ENCODE measurements at places on chromosomes 2 and 18. TPM values are rescaled to one million over a fixed set of nuclear protein-coding genes. Genes with fewer than 3 reads are reported as not detected.

DNA sequence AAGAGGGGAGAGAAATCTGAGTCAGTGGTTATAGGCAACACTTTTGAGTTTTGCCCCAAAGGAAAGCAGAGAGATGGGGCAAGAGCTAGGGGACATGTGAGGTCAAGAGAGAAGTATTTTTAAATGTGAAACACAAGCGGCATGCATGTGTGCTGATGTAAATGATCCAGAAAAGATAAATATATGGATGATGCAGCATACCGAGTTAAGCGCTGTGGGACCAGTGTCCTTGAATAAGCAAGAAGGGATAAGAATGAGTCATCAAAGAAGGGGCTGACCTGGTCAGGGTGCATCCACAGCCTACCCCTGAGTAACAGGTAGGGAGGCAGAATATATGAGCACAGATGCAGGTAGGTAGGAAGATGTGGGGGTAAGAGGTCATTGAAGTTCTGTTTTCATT, 180.9 kb downstream of the TRABD2A start:
- no peak for DNase-seq

DNA sequence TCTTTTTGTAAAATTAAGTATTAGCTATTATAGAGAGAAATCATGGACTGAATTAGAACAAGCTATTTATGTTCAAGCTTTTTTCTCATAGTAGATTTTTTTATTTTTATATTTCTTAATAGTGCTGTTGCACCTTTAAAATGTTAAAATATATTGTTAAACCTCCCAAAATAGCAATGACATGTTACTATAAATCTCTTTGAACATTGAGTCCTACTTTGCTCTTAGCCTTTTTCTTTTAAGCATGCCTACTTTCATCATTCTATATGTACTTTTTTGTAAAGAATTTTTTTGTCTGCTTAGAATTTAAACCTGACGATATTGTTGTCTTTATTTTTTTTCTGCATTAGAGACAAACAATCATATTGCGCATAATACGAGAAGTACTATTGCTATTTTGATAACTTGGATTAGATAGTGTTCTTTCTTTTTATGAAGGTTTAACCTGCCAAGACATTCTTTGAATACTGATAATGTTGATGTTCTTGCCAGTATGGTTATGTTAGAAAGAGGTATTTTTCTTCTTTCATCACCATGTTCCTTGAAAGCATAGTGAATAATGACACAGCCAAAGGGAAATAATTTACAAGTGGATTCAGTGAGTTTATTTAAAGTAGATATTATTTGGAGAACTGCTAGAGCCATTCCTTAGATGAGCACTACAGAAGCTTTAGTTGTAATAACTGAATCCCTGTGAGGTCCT, 40.6 kb downstream of the PMS1 start:
- DNase-seq, result no peak

- peak; percentile 95 for DNase-seq
Observed at GRCh38 chr2:38233231-38233983, 143.7 kb downstream of the ATL2 start.

The TEX44 gene
- not detected for total RNA-seq

DNA sequence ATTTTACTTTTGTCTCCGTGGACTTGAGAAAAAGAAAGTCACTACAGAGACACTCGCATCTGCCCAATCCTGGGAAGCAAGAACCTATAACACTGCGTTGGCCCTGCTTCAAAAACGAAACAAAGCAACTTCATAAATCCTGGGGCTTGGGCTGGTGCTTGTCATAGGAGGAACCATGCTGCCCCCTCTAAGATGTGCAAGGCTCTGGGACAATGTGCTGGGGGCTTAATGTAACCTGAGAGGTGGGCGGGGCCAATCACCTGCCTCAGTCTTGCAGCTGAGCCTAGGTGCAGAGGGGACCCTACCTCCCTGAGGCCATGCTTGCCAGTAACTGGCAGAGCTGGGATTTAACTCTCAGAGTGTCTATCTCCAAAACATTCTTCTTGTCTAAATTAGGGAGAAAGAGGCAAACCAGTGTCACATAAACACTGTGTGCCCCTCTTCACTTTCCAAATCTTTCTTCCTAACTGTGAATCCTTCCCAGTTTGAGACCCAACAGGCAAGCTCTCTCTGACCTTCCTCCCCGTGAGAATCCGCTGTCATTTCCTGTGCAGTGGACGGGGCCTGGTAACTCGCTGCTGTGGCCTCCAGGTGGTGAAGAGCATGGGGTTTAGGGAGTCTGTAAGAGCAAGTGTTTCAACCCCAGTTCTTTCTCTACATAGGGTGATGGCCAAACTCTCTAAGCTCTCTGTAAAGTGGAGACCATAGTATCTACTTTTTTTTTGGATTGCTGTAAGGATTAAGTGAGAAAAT, 115.1 kb downstream of the ACKR3 start:
- peak; percentile 24 for DNase-seq

- no peak for DNase-seq
Observed at GRCh38 chr18:78692105-78692504, 287.5 kb upstream of the SALL3 start.

- DNase-seq, result peak; percentile 75
Observed at GRCh38 chr2:26623541-26624495, 17.3 kb downstream of the CIB4 start.

DNA sequence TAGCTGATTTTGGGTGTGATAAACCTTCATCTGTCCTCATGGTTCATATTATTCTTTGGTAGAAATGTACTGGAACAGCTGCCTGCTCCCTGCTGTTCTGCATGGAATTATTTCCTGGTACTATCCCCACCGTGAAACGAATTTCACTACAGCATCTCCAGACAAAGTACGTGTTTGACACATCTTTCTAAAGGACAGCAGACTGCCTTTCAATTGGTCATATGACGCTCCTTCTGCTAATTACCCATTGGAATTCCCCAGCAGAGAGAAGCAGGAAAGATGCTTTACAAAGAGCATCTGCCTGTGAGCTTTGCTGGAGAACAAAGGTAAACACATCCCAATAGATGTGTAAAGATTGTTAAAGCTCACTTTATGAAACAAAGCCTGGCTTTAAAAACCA, 4.4 kb upstream of the RFX8 start:
- DNase-seq, result peak; percentile 55

DNA sequence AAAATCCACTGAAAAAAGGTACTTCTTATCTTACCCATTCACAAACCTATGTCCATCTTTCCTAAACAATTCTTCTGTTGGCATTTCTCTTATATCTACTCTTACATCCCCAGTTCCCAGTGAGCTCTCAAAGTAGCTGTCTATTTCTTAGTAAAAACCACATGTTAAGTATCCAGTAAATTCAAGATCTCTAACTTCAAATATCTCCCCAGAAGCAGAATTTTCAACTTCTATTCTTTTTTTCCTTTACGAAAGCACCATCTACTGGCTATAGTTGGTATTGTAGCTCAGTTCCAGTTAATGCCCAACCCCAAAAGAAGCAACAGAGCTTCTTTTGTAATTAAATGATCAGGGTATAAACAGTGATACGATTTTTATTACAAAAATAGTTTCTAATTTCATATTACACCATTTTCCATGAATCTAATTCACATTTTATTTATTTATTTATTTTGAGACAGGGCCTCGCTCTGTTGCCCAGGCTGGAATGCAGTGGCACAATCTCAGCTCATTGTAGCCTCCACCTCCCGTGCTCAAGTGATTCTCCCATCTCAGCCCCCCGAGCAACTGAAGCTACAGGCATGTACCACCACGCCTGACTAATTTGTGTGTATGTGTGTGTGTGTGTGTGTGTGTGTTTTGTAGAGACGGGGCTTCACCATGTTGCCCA, 28.5 kb downstream of the HRH4 start:
- DNase-seq, result peak; percentile 26

- no peak for DNase-seq
Observed at GRCh38 chr2:213723707-213724106, 439.4 kb downstream of the SPAG16 start.

- no peak for DNase-seq
Observed at GRCh38 chr18:75551071-75551470, 123.6 kb upstream of the SMIM21 start.

The RPRM gene
- not detected for total RNA-seq

The AMER3 gene
- not detected for total RNA-seq

GRCh38 chr2:200534572-200534971, 8.6 kb downstream of the SGO2 start:
- no peak for DNase-seq

DNA sequence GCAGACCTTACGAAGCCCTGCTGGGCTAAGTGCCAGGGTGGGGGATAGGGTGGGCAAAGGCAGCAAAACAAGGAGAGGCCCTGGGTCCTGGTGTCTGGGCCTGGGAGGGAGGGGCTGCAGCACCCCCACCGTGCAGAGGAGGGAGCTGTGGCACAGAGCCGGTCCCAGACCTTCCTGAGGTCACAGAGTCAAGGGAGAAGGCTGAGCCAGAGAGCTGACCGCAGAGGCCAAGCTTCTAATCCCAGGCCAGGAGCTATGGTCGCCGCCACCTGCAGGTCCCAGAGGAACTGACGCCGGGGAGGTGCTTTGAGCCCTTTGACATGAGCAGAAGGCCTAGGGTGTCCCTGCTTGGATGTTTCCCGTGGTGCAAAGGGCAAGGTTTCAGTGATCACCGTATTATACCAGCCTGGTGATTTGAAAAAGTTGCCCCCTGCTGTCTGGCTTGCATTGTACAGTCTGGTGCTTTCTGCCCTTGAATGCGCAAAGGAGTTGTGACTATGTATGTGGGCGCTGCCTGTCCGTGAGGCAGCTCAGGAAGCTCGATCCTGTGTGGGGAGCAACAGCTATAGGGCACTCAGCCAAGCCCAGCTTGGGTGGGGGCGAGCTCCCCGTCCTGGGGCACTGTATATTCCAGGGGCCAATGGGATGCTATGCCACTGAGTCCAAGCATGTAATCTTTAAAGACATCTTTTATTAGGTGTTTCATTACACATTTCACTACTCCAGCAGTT, 44.3 kb downstream of the EDAR start:
- DNase-seq, result no peak

DNA sequence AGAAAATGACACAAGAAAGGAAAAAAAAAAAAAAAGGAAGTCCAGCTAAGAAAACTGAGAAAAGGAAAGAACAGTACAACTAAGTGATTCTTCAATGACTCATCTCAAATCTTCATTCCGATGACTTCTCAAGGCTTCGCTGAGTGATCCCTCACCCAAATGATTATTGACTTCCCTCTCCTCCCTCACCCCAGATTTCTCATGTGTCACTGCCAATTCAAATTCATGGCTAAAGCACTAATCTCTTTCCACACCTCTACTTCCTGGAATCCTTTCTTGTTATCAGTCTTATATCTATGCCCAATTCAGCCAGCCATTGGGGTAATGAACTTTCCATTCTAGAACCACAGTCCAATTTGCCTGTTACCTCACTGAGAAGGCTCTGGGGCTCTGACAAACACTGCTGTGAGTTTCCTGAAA, 7.2 kb upstream of the ABCB11 start:
- DNase-seq, result no peak

The AQP12B gene
- total RNA-seq, result not detected

DNA sequence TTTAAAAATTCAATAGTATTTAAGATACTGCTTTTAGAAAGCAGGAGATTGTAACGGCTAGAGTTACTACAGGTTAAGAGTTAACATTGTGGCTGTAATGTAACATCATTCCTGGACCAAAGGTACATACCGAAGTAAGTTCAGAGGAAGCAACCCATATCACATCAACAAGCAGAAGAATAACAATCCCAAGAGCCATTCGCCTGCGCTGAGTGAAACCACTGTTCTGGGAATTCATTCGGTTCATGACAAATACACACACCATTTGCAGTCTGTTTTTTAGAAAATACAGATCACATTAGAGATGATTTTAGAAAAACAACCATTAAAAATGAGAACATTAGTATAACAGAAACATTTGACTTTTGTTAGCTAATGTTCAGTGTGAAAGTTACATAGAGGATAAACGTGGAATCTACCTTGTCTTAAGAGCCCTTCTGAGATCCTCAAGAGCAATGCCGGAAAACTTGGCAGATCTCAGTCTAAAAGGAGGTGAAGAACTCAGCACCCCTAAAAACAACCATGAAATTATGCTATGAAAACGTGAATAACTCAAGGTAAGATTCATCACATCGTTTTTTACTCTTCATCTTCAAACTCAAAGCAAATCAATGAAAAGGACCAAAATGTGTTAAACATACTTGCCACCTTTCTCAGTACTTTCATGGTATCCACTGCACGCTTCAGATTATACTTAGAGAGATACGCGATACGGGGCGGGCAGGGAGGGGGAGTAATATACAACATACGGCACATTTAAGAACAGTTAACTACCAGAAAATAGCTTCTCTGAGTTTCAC, 1.2 kb downstream of the SLC35F5 start:
- peak; percentile 10 for DNase-seq

DNA sequence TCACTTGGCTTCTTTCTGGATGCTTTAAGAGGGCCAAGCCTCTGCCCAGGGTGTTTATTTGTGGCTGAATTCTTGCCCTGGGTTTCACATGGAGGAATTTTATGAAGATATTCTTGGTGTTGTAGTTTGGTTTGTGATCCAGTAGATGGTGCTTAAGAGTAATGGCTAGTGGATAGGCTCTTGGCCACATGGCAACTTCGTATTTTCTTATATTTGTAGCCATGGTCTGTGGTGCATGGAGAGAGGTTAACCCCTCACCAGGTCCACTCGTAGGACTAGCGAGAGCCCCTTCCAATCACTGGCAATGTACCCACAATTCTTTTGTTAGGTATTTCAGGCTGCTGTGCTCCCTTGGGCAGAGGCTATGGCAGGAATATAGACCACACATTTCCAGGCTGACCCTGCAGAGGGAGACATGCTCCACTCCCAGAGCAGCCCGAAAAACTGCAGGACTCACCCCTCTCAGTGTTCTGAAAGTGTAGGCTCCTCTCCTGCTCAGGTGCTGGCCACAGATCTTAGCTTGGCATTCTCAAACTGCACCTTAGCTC, 582.1 kb upstream of the SETBP1 start:
- peak; percentile 29 for DNase-seq

GRCh38 chr2:23838996-23839395, 87.9 kb downstream of the ATAD2B start:
- no peak for DNase-seq

The CRACDL gene
- total RNA-seq, result not detected

- DNase-seq, result peak; percentile 26
Observed at GRCh38 chr2:163553601-163554000, 182.2 kb downstream of the FIGN start.

The FHL2 gene
- total RNA-seq, result 149 TPM

The PDIA6 gene
- total RNA-seq, result 538 TPM

DNA sequence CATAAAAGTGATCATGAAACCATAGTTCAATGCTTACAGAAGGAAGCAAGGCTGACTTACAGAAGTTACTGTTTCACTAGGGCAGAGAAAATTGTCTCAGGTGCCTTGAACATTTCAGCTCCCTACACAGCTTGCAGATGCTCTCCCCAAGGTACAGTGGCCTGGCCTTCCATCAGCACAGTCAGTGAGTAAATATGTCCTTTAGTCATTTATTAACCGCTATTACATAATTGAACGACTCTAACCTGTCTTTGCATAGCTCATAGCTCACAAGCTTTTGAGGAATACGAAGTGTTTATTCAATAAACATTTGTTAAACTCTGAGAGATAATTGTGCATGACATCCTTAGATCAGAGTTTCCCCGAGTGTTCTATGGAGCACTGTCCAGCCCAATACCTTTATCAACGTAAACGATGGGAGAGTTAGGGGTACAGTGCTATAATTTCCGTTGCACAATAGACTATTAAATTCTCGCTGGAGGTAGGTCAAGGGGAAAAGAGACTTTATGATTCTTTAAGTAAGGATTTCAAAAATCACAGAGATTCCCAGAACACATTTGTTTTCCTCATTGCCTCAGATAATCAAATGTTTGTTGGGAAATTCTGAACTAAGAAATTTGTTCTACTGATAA, 677.8 kb downstream of the TSN start:
- DNase-seq, result no peak

GRCh38 chr2:1238598-1239138, 174.6 kb upstream of the TPO start:
- no peak for DNase-seq
